ENCODE measurements at places on chromosomes 4 and X.

GRCh38 chr4:169941141-169941540 lies 85.1 kb downstream of the MFAP3L start:
- DNase-seq = no peak

DNA sequence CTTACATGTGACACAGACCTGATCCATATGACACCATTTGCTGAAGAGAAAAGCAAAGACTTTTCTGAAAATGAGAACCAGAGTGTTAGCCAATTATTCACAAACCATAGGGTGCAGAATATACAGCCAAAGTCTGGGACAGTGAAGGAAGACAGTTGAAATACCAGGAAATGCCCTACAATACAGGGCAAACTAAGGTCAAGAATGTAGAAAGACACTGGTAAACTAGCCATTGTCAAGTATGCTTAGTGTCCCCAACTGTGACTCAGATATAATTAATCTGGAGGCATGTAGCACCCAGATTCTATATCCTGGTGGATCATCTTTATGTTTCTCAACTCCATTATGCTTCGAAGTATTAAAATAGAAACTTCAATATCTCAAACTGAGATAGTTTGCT lies 200.9 kb upstream of the FSTL5 start:
- DNase-seq = no peak

DNA sequence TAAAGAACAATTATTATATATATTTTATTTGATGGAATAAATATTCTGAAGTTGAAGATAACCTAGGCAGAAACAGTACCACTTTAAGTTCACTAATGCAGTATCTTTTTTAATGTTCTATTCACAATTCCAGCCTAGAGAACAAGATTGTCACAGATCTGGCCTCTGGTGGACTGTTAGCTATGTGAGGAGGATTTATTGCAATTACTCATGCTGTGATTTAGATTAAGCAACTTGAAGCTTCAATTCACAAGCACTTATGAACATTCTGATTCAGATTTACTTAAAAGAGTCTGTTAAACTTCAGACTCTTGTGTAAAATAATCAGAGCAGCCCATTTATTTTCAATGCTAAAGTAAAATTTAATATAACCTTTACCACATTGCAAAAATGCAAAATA lies 1489.8 kb downstream of the STIM2 start:
- no peak for DNase-seq

GRCh38 chr4:5809216-5809776 lies 83.6 kb downstream of the CRMP1 start:
- no peak for DNase-seq

GRCh38 chrX:18833071-18833731 lies 125.8 kb downstream of the PPEF1 start:
- DNase-seq = no peak

GRCh38 chr4:129346036-129346435 lies 250.1 kb downstream of the C4orf33 start:
- no peak for DNase-seq

GRCh38 chr4:106314960-106315359 lies 1.0 kb downstream of the TBCK start:
- DNase-seq = no peak

- no peak for DNase-seq
These were observed 20.8 kb upstream of the MANBA start for GRCh38 chr4:102781570-102781969.

Data from HEK293T (cell line).